Stimulated activated CD4-positive, alpha-beta T cell treated with anti-CD3 and anti-CD28 coated beads, Interleukin-15, amount 100 ng/mL, for 1 hour (primary cell): ENCODE measurements at places on chromosomes 2 and 18.
A peak's percentile ranks its signal among the peaks of the same experiment; 100 is the strongest.

DNA sequence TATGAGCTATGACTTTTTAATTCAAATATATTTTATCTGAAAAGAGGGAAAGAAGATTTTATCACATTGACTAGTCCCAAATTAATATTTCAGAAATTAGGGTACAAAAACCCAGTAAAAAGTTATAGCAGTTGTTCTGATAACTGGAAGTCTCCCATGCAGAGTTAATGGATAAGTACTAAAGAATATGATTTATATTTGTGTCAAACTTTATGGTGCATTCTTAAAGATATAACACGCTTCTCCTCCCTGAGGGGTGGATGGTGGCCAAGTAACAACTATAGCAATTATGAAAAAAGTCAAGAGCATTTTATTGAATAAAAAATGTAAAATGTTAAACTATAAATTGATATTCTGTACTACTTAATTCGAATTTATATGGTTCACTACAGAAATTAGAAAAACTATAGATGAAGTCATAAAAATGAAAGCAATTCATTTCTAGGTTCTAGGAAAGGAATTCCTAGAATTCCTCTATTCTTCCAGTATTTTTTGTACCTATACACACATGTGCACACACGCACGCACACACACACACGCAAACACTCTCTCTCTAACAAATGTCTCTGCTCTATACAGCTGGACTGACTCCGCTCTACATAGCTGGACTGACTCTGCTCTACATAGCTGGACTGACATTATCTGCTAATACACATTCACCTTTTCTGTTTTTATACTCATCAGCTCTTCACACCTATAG lies 111.3 kb downstream of the PRELID3A start:
- no peak for DNase-seq

- DNase-seq, result no peak
These were observed 41.4 kb downstream of the RFX8 start for GRCh38 chr2:101433465-101433864.

DNA sequence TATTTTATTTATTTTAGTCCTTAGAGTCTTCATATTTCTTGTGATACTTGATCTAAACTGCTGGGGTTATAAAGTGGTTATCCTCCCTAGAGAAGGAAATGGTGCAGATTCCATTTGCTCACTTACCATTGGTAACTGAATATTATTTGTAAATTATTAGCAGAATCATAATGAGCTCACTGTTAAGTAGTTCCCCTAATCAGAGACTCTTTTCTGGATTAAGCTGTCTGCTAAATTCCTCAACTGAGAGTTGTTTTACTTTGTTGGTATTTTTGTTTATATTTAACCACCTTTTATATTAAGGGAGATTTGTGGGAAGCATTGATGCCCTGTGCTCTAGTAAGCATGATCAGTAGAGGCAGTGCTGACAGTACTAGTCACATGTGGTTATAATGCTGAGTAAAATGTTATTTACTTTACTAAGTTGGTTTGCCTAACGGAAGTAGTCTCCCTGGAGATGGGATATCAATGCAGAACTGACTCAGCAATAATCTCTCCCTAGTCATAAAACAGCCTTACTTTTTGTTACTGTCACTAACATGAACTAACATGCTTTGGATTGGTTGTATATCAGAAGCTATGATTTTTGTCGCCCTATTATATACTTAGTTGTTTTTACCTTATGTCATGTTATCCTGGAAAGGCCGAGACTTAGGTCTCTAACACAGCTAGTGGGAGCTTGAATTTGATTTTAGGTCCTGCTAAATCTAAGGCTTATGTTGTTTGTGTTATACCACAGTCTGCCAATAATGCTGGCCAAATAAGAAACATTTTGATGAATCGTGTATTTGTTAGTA lies 166.7 kb downstream of the MCFD2 start:
- DNase-seq, result no peak

DNA sequence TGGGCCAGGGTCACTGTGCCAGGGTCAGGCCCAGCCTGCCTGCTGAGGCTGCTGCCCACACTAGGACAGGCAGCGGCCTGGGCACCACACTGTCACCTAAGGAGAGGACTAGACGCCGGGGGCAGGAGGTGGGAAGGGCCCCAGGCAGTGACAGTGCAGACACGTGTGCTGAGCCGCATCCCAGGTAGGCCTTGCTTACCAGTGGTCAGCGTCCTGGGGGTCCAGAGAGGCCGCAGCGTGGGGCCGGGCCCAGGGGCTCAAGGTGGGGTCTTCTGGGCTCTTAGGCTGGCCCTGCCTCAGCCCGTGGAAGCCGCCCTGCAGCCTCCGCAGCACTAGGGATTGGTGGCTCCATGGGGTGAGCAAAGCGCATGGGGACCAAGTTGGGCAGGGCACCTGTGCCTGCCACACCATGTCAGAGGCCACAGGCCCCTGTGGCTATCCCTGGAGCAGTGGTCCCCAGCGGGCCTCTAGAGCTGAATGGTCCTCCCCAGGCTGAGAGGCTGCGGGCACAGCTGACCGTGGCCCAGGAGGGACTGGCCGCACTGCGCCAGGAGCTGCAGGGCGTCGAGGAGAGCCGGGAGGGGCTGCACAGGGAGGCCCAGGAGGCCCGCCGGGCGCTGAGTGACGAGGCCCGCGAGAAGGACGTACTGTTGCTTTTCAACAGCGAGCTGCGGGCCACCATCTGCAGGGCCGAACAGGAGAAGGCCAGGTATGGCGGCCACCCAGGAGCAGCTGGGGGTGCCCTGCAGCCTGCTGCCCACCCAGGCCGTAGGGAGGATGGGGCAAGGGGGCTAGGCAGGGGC lies 35.2 kb upstream of the SNED1 start:
- no peak for DNase-seq

DNA sequence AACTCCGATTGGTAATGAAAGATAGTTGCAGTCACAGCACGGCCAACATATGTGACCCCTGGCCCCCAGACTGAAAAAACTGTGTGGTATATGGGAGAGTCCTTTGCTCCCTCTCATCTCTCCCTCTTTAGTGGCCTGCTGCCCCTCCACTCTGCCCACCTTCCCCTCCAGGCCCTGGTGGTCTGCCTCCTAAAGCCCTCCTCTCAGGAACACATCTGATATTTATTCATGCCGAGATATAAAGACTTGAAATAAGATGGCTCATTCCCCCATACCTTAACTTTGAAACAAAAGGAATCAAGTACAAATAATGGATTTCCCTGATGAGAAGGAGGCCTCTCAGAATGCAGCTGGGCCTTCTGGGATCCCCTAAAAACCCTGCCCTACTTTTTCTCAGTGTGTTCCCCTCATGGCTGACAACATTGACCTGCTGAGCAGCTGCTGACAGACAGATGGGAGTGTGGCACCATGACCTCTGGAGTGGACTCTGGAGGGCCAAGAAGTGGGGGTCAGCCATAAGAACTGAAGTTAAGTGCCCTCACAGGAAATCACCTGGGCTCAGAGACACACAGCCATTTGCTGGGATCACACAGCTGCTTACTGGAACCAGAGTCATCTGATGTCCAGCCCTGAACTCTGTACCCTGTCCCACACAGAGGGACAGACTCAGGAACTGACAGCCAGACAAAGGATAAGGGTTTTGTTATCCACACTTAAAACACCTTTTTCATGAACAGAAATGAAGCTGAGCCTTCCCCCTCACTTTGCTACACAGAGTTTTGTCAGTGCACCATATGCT lies 39.8 kb upstream of the ST8SIA3 start:
- DNase-seq, result no peak

DNA sequence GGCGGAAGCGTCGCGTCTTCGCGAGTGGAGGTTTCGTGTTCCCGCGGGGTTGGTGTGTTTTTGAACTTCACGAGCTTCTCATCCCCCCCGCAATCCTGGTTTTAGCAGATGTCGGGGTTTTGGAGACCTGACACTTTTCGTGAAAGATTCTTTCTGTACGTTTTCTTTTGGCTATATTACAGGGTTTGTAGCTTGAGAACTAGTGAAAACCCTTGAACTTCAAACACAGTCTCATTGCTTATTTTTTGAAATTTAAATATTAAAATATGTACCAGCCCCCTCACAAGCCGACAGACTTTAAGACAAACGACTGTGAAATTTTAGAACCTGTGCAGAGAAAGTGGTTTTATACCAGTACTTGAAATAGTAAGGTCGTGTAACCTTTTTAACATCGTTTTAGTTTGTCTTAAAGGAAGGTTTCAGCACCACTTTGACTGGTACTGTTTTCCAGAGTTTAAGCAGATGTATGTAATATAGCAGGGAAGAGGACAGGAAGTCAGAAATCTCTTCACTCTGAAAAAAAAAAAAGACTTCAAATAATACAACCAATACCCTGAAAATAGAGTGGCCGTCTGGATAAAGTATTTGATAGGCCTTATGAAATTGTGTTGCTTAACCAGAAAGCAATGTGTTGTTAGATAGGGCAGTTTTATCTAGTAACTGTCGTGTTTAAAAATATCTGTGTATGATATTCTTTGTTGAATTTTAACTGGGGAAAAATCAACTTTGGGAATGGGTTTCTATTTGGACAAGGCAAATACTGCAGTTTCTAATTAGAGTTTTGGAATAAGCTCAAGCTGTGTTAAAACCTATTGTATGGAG lies 1.4 kb downstream of the SPATS2L start:
- peak; percentile 6 for DNase-seq

- DNase-seq, result no peak
These were observed 152.9 kb downstream of the SPP2 start for GRCh38 chr2:234203135-234203984.

DNA sequence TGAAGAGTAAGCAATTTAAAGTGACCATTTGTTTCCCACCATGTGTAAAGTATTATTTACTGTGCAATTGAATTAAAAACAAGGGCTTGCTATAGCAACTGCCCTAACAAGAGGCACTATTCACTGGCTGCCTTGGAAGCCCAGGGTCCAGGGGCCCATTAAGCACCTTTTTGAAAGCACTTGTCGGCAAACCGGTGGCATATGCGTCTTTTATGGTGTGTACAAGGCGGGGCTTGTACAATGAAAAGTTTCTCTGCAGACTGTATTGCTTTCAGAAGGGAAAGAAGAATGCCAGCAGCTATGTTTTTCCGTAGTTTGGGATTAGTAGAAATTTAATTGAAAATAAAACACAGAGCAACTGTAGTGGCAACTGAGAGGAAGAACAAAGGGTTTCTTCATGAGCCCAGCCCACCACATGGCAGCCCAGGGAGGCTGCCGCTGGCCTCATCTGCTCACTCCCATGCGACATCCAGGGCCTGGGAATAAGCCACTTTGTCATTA lies 279.5 kb upstream of the PARD3B start:
- no peak for DNase-seq

DNA sequence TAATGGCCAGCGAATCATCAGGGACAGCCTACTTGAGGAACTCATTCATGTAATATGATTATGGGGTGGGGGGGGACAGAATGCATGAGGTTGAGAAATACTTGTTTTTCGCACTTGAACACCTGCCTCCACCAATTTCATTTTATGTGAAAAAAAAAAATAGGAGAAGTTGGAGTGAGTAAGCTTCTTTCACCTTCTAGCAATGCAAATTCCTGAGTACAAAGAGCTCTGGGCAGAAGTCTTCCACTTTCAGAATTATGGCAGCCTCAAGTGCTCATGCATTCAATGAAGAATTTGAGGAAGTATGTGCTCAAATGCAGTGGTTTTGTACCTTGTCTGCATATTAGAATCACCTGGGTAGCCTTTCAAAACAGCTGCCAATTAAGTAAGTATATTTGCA lies 40.1 kb upstream of the GPD2 start:
- DNase-seq, result no peak

- no peak for DNase-seq
These were observed 55.5 kb downstream of the RIT2 start for GRCh38 chr18:43060020-43060419.

GRCh38 chr18:49399003-49399402 lies 61.4 kb downstream of the DYM start:
- DNase-seq, result no peak

DNA sequence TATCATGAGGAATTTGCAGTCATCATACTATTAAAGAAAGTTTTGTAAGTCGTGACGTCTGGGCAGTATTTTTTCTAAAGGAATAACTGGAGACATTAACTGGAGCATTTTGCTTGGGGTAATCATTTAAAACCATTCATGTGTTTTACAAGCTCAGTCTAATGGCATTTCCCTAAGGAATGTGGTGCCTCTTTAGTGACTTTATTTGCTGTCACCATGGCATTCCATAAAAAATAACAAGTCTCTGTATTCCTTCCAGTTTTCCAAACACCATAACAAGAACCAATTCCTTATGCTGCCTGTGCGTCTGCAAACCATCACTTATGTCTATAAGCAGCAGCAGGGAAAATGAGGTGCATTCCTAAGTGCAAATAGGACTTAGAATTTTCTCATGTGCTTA lies 82.8 kb downstream of the EPB41L3 start:
- no peak for DNase-seq

DNA sequence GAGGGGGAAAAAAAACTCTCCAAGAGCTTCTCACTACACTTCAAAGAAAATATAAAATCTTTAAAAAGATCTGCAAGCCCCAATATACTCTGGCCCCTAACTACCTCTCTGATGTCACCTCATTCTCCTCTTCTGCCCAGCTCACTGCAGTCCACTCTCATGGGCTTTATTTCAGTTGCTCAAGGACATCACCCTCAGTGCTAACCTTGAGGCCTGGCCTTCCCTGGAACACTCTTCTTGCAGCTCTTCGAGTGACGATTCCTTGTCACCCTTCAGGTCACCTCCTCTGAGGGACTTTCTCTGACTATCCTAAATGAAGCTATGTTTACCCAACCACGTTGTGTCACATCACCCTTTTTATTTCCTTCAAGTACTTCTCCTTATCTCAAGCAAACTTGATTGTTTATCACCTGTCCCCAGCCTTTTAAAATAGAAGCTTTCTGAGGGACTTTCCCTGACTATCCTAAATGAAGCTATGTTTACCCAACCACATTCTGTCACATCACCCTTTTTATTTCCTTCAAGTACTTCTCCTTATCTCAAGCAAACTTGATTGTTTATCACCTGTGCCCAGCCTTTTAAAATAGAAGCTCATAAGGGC lies 10.4 kb downstream of the RTTN start:
- DNase-seq, result no peak

DNA sequence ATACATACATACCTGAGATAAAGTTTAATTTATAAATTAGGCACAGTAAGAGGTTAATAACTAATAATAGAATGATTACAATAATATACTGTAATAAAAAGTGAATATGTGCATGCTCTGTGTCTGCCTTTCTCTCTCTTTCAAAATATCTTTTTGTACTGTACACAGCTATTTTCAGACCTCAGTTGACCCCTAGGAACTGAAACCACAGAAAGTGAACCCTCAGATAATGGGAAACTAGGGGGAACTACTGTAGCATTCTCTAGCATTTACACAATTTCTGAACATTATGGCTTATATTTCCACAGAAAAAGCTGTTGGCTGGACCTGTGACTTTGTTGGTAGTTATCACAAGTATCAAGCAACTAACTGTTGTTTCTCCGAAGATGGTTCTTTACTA lies 25.9 kb downstream of the WDR75 start:
- no peak for DNase-seq

DNA sequence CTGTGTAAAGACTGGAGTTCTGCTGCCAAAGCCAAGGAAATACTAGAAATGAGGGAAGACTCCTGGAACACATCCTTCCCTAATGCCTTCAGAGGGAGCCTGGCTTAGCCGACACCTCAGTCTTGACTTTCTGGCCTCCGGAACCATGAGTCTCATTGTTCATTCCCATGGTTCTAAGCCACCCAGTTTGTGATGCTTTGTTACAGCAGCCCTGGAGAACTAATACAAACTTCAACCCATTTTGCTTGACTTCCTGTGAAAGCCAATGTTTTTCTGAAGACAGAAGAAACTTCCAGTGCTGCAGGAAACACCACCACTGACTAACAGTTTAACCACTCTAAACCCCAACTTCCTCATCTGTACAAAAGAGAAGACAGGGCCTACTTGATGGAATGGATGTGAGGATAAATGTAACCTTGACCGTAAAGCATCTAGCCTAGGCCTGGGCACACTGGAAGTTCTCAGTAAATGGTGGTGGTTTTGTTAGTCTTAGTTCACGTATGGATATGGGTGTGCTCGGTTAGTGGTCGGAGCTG lies 85.9 kb upstream of the RFX8 start:
- no peak for DNase-seq
